ENCODE measurements at places on chromosomes 16 and 17. TPM values are rescaled to one million over a fixed set of nuclear protein-coding genes. Genes with fewer than 3 reads are reported as not detected.

DNA sequence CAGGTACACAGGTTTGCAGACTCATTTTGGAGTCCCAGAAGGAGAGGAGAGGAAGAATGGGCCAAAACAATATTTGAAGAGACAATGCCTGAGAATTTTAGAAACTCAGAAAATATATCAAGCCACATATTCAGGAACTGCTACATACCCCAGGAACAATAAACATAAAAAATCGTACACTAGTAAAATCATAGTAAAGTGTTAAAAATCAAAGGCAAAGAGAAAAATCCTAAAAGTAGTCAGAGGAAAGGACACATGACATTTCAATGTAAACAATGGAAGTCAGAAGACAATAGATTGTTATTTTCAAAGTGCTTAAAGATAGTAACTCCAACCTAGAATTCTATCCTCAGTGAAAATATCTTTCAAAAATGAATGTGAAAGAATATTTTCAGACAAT is 28.5 kb upstream of the NACA2 start:
- H3K4me3 ChIP-seq: no peak overlapping the region
- no peaks in the 10 kb centered on the region for H3K27me3 ChIP-seq
- DNase-seq: no peak
- H3K36me3 ChIP-seq: no peaks in the 10 kb centered on the region
- 0 out of 2 replicates have a peak, but pooled peaks cover 2% of the 10 kb centered on the region for H3K4me1 ChIP-seq

DNA sequence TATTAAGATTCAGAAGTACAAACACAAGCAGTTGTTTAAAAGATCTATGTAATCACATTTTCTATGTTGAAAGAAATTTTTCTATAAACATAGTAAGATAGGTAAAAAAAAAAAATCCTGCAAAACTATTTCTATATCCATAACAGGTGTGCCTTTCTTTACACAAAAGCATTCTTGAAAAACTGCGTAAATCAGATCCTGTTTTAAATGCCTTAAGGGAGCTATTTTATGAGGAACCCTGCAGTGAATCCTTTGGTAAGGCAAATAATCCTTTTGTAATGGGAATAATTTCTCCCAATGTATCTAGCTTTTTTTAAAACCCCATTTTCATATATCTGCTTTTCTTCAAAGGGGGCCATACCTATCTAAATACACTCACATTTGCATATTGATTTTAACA is 157.3 kb downstream of the AATF start:
- H3K36me3 ChIP-seq: peaks cover 10% of the 10 kb centered on the region
- no peaks in the 10 kb centered on the region for H3K27me3 ChIP-seq
- no peak for DNase-seq
- H3K4me1 ChIP-seq: no peaks in the 10 kb centered on the region
- H3K27ac ChIP-seq: no peak overlapping the region

DNA sequence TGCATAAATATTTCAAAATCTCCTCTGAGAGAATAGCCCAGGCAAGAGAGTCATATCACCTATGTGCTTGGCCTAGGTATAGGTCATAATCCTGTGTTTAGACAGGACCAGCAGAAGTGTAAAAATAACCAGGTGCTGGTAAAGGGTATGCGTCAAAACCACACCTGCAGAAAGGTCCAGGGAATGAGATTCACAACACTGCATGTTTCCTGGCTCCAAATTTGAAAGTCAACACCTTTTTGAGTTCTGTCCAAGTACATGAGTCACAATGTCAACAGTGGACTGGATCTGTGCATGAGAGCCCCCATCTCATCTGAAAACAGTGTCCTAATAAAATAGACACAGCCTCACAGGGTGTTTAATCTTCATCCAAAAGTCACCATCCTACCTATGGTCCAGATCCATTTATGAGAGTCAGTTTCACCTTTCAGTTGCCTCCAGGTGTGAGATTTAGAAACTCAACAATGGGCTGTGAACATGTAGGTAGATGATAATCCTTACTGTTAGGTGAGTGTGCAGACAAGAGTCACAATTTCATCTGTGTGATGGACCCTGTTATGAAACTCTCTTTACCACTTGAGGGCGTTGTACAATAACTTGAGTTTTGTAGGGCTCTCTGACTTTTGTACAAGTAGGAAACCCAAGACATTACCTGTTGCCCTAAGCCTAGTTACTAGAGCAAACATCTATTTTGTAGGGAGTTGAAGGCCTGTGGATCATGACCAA is 2100.7 kb downstream of the TP53TG3F start:
- H3K27me3 ChIP-seq: no peaks in the 10 kb centered on the region
- DNase-seq: no peak
- H3K4me1 ChIP-seq: no peaks in the 10 kb centered on the region

The ZFPM1 gene
- total RNA-seq: 3.9 TPM

The CD300H gene
- total RNA-seq: not detected

The GPR179 gene
- 0.03 TPM for total RNA-seq

The SHISA6 gene
- not detected for total RNA-seq

All from Panc1 (cell line).